Activated CD4-positive, alpha-beta T cell treated with anti-CD3 and anti-CD28 coated beads, Interleukin-2, Interleukin-6, amounts not matched to agents 100 ng/mL and 50 ng/mL, durations not matched to agents 16 hours and 8 hours (primary cell): ENCODE measurements at places on chromosomes 13 and 19.

- no peak for DNase-seq
These were observed 397.1 kb downstream of the SLITRK5 start for GRCh38 chr13:88068316-88068715.

DNA sequence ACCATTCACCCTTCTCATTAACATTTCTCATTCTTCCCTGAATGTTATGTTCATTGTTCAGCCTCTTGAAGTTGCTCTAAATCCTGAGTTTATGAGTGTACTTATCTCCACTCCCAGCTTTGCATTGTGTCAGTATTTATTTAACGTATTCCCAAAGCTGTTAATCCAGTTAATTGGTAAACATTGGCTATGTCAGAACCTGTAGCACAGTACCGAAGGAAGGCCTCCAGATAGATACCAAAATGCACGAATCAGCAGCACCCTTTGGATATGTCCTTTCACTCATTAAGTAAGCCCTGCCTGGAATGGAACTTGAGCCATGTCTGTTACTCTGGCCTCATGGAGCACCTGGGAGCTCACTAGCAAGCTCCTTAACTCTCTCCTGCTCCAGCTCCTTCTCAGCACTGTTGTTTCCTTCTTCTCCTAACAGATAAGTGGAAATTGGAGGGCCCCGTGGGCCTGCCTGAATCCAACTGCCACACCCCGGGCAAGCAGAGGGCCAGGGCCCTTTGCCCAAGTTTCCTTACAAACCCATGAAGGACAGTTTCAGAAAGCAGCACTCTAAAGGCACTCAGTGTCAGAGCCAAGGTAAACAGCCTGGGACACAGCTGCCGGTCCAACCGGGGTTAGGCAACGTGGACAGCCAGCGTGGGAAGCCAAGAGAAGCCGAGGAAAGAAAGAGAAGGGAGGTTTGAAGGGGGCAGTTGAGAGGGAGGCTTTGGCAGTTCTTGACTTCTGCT lies 155.0 kb upstream of the SERP2 start:
- no peak for DNase-seq

DNA sequence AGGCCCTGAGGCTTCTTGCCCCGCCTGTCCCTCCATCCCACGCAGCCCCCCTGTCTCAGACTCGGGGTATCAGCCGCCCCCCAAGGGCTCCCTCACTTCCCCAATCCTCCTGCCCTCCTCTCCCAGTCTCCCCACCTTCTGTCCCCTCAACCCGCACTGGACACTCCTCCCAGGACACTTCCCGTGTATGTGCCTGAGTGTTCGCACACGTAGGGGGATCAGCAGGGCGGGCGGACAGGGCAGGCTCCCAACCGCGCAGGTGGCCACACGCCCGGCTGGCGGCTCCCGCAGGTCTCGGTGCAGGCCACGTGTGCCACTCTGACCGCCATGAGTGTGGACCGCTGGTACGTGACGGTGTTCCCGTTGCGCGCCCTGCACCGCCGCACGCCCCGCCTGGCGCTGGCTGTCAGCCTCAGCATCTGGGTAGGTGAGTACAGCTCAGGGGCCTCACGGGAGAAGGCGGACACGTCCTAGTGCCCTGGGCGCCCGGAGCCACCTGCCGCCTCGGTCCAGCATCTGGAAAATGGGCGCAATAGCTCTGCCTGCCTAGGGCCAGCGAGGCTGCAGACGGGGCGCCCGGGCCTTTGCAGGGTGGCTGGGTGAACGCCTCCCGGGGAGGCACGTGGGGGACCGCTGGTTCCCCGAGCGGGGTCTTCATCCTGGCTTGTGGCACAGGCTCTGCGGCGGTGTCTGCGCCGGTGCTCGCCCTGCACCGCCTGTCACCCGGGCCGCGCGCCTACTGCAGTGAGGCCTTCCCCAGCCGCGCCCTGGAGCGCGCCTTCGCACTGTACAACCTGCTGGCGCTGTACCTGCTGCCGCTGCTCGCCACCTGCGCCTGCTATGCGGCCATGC lies 2.3 kb downstream of the KISS1R start:
- peak; percentile 42 for DNase-seq

DNA sequence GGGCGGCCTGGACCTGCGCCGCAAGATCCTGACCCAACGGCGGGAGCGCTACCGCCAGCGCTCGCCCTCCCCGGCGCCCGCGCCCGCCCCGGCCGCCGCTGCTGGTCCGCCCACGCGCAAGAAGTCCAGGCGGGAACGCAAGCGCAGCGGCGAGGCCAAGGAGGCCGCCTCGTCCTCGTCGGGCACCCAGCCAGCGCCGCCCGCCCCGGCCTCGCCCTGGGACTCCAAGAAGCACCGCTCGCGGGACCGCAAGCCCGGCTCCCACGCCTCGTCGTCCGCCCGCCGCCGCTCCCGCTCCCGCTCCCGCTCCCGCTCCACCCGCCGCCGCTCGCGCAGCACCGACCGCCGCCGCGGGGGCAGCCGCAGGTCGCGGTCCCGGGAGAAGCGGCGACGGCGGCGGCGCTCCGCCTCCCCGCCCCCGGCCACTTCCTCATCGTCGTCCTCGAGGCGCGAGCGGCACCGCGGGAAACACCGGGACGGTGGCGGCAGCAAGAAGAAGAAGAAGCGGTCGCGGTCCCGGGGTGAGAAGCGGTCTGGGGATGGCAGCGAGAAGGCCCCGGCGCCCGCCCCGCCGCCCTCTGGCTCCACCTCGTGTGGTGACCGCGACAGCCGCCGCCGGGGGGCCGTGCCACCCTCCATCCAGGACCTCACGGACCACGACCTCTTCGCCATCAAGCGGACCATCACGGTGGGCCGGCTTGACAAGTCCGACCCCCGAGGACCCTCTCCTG lies 10.0 kb downstream of the SCAF1 start:
- no peak for DNase-seq
